Hepatocyte (in vitro differentiated cells): ENCODE measurements at places on chromosomes 2 and 18. TPM values are rescaled to one million over a fixed set of nuclear protein-coding genes. Genes with fewer than 3 reads are reported as not detected.

- H3K27ac ChIP-seq, result no peak overlapping the region
- H3K27me3 ChIP-seq, result no peaks in the 10 kb centered on the region
- H3K36me3 ChIP-seq, result no peaks in the 10 kb centered on the region
- H3K4me1 ChIP-seq, result no peaks in the 10 kb centered on the region
- DNase-seq, result no peak
Observed at GRCh38 chr18:46426021-46426678, 230.9 kb downstream of the LOXHD1 start.

DNA sequence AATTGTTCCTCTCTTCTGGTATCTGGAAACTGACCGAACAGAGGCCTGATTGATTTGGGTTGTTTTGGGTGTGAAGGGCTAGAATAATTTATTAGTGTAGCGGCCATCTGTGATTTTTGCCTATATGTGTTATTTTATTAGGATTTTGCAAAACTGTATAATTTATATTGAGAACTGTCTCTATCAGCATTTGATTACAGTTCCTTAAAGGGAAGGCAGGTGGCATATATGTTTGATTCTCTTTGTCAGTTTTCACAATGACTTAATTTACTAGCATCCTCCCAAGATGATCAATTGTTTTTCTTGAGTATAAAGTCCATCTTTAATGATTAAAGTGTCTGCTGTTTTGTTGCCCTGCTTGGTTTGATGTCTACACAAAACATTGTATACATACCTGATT is 4.5 kb downstream of the NBEAL1 start:
- DNase-seq, result no peak
- no peak overlapping the region for H3K27ac ChIP-seq
- peaks cover 24% of the 10 kb centered on the region for H3K4me1 ChIP-seq
- no peaks in the 10 kb centered on the region for H3K36me3 ChIP-seq

DNA sequence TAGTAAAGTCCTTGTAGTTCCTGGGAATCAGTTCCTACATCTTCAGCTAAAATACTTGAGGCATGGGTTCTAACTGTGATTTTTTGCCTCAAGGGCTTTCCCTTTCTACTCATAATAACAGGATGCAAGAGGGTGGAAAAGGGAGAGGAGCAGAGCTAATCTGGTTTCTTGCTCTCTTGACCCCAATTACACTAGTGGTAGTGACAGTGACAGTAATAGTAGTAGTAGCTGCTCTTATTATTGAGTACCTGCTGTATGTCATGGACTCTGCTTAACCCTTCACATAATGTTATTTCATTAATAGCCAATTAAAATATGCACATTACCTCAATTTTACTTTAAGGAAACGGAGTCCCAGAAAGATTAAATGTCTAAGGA is 214.8 kb upstream of the HNRNPA3 start:
- peak overlapping the region; percentile 75 for H3K27ac ChIP-seq
- no peaks in the 10 kb centered on the region for H3K27me3 ChIP-seq
- H3K4me3 ChIP-seq, result no peak overlapping the region
- DNase-seq, result no peak
- H3K4me1 ChIP-seq, result peaks cover 10% of the 10 kb centered on the region

DNA sequence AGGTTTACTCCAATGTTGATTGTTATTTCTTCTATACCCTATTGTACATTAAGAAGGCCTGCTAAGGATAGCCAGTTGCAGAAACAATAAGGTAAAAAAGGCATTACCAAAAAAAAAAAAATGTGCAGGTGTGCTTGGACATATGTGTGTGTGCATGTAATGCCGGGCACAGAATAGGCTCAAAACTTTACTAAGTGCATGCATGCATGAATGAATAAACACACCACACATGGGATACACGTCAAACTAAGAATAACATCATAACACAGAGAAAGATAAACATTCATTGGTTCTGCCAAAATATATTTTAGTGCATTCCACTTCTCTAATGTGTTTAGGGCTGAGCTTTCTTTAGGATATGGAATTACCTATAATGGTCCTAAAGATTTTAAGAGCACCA is 298.2 kb downstream of the TCF4 start:
- no peak for DNase-seq
- H3K4me3 ChIP-seq, result no peak overlapping the region
- H3K36me3 ChIP-seq, result no peaks in the 10 kb centered on the region
- H3K4me1 ChIP-seq, result peaks cover 9% of the 10 kb centered on the region

- no peaks in the 10 kb centered on the region for H3K27me3 ChIP-seq
- no peak overlapping the region for H3K4me3 ChIP-seq
- H3K27ac ChIP-seq, result no peak overlapping the region
- no peaks in the 10 kb centered on the region for H3K36me3 ChIP-seq
- H3K4me1 ChIP-seq, result no peaks in the 10 kb centered on the region
- DNase-seq, result no peak
Observed at GRCh38 chr18:78422336-78422735, 557.3 kb upstream of the SALL3 start.

- no peak overlapping the region for H3K27ac ChIP-seq
- H3K36me3 ChIP-seq, result no peaks in the 10 kb centered on the region
- no peak overlapping the region for H3K4me3 ChIP-seq
- DNase-seq, result no peak
Observed at GRCh38 chr2:155679647-155680046, 652.9 kb downstream of the NR4A2 start.

- no peak for DNase-seq
- H3K4me3 ChIP-seq, result no peak overlapping the region
- no peaks in the 10 kb centered on the region for H3K36me3 ChIP-seq
Observed at GRCh38 chr2:146461068-146461467, 1383.8 kb upstream of the ACVR2A start.

GRCh38 chr2:213021971-213022899 is 129.2 kb downstream of the IKZF2 start:
- H3K4me3 ChIP-seq, result no peak overlapping the region
- no peak for DNase-seq
- no peaks in the 10 kb centered on the region for H3K4me1 ChIP-seq
- no peak overlapping the region for H3K27ac ChIP-seq

DNA sequence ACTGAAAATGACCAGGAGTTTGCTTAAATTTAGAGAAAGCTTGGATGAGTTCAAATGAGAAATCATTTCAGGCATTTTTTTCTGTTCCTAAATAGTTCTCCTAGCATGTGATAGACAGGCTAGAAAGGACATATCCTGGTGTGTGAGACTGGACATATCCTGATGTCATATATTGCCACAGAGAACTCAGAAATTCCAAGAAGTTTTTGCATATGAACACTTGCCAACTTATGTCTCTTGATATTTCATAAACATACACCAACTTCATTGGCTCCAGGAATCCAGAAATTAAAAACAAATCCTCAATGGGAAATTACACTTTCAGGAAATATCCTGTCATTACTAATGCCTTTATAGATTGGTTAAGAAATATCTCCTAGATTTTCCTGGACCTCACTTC is 2.9 kb upstream of the SERPINB4 start:
- no peaks in the 10 kb centered on the region for H3K27me3 ChIP-seq
- H3K4me3 ChIP-seq, result no peak overlapping the region
- no peaks in the 10 kb centered on the region for H3K4me1 ChIP-seq
- DNase-seq, result no peak
- H3K36me3 ChIP-seq, result no peaks in the 10 kb centered on the region

- DNase-seq, result no peak
- no peaks in the 10 kb centered on the region for H3K4me1 ChIP-seq
- no peaks in the 10 kb centered on the region for H3K36me3 ChIP-seq
- H3K4me3 ChIP-seq, result no peak overlapping the region
Observed at GRCh38 chr2:5946225-5947115, 254.3 kb downstream of the SOX11 start.

DNA sequence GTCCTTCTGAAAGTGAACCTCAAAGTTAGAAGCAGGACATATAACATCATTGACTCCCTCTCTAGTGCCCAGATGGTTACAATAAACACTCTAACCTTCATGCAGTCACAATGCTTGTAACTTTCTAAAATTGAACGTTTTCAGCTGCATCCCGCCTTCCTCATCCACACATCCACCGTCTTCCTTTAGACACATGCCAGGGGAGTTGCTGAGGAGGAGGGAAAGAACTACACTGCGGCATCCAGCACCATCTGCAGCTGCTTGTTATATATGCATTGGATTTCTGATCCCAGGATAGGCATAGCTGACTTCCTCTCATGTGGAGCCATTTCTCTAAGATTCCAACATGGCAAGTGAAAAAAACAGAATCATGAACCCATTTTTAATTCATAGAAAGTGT is 96.8 kb downstream of the FBXO15 start:
- no peak overlapping the region for H3K27ac ChIP-seq
- H3K4me3 ChIP-seq, result no peak overlapping the region
- H3K4me1 ChIP-seq, result no peaks in the 10 kb centered on the region
- H3K27me3 ChIP-seq, result no peaks in the 10 kb centered on the region
- no peak for DNase-seq
- no peaks in the 10 kb centered on the region for H3K36me3 ChIP-seq

DNA sequence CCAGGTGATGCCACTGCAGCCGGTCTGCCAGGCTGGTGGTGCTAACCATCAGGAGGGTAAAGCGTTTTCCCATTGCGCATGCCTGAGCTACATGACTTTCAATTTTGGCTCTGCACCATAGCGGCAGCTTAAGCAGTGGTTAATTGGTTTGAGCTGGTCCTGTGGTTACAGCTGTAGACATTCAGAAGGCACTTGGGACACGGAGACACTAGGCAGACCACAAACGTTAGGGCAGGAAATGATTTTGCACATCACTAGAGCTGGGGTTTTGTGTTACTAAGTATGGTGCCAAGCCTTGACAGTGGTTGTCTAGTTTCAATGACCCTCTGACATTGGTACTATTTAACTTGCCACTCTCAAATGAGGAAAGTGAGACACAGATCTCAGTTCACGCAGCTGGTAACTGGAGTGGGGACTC is 28.9 kb upstream of the CNOT11 start:
- H3K27me3 ChIP-seq, result no peaks in the 10 kb centered on the region
- H3K36me3 ChIP-seq, result no peaks in the 10 kb centered on the region
- DNase-seq, result no peak

DNA sequence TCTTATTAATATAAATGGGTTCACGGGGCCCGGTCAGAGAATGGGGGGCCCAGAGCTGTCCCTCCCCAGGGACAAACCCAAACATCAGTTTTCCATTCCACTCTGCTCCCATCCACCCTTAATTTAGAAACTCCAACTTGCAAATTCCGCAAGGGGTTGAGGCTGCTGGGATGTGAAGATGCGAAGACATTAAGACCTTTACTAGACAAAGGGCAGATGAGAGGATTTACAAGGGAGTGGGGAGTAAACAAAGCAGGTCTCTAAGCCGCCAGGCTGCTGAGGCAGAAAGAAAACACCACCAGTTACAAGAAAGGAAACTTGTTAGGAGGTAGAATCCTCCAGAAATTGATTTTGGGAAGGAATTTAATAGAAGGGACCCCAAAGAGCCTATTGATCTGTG is 33.1 kb downstream of the MARCO start:
- peaks cover 8% of the 10 kb centered on the region for H3K27me3 ChIP-seq
- DNase-seq, result no peak
- H3K27ac ChIP-seq, result no peak overlapping the region
- no peaks in the 10 kb centered on the region for H3K36me3 ChIP-seq

DNA sequence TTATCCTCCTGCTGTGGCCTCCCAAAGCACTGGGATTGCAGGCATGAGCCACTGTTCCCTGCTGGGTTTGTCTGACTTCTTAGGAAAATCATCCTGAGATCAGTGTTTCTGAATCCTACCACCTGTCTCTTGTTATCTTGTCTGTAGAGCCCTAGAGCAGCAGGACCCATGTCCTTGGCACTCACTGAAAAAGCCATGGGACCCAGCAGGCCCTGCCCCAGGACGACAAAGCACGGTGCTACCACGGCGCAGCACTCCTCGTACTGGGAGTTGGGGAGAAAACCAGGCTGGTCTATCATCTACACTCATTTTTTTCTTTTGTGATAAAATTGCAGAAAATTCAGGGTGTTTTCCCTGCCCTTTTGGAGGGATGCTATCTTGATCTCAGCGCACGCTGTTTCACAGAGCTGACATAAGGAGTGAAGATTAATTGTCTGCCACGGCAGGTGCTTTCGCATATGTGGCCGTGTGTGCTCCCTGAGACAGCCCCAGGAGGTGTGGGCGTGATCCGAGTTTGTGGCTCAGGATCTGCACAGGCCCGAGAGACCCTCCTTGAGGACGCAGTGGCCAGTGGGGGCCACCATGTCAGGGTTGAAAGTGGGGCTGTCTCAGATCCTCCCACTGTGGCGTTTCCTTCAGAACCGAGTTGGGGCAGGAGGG is 179.1 kb downstream of the LDLRAD4 start:
- H3K4me3 ChIP-seq, result no peak overlapping the region
- no peak overlapping the region for H3K27ac ChIP-seq
- H3K4me1 ChIP-seq, result no peaks in the 10 kb centered on the region
- no peaks in the 10 kb centered on the region for H3K36me3 ChIP-seq
- no peak for DNase-seq

- H3K36me3 ChIP-seq, result no peaks in the 10 kb centered on the region
- no peaks in the 10 kb centered on the region for H3K27me3 ChIP-seq
- no peak overlapping the region for H3K4me3 ChIP-seq
- H3K27ac ChIP-seq, result no peak overlapping the region
Observed at GRCh38 chr2:191714925-191715324, 37.0 kb downstream of the NABP1 start.

GRCh38 chr2:61645911-61646310 is 107.8 kb upstream of the XPO1 start:
- H3K4me3 ChIP-seq, result no peak overlapping the region
- H3K27ac ChIP-seq, result no peak overlapping the region
- no peaks in the 10 kb centered on the region for H3K4me1 ChIP-seq

DNA sequence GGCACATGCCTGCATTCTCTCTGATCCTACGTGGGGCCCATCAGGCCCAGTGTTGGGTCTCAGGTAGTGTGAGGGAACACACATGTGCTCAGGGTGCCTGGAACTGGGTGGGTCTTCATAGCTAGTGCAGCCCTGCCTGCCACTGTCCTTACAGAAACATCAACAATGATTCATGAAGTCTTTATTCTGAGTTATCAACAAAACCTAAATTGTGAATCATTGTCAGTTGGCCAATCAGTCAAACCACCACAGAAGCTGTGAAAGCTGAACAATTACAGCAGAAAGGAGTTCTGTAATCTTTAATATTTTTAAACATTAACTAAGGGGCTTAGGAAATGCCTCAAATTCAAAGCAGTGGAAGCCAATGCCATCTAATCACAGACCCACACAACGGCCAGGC is 82.8 kb upstream of the ZNF521 start:
- H3K4me1 ChIP-seq, result no peaks in the 10 kb centered on the region
- H3K27me3 ChIP-seq, result no peaks in the 10 kb centered on the region
- H3K27ac ChIP-seq, result no peak overlapping the region
- no peak for DNase-seq

Gene ACOXL
- total RNA-seq, result 0.23 and 0.36 TPM in 2 replicates

Gene GAREM1
- 6.9 and 8.1 TPM in 2 replicates for total RNA-seq

Gene MRPL44
- total RNA-seq, result 46.5 and 49.5 TPM in 2 replicates

Gene CFC1
- total RNA-seq, result 12.4 and 15.1 TPM in 2 replicates

Gene FAM237A
- not detected in 2 replicates for total RNA-seq

Gene ERBB4
- total RNA-seq, result 2.4 and 3.9 TPM in 2 replicates

Gene KCNG2
- not detected in 2 replicates for total RNA-seq

Gene RAPGEF4
- total RNA-seq, result 1.9 and 2.0 TPM in 2 replicates

Gene OXER1
- total RNA-seq, result 3.7 and 5.1 TPM in 2 replicates

Gene TCF23
- not detected in 2 replicates for total RNA-seq

Gene STAM2
- 40.1 and 41.0 TPM in 2 replicates for total RNA-seq

Gene CIB4
- not detected in 2 replicates for total RNA-seq
